Ascending aorta (tissue), 2 donors: ENCODE measurements at places on chromosomes 6 and 20.

DNA sequence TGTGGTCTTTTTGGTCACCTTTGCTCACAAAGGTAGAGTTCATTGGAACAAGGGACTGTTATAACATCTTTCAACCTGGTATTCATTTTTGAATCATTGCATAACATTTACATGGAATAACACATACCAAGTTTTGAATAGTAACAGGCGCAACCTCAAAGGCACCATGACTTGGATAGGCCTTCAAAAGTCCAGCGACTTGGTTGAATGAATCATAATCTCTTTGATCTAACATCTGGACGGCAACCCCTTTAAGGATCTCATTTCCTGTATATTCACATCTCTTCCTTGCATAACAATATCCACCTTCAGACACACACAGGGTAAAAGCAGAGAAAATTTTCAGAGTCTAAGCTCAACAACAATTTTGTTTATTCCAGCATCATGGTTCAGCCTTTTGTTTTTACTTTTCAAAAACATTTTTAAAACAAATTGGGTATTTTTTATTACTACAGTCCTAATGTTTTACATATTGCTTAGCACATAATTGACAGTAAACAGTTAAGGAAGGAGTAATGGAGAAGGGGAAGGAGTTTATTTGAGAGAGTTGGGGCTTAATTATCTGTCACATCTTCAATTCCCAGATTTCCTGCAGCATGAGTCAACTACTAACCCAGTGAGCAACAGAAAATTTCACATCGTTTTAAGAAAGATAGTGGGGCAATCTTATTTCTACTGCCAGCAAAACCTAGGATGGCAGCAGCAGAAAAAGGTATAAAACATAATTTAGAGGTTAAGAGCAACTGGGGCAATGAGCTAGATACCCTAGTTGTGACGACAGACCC, 41.8 kb upstream of the F13A1 start:
- no peak for DNase-seq

GRCh38 chr6:126107475-126108166, 121.3 kb downstream of the TRMT11 start:
- DNase-seq, result no peak

DNA sequence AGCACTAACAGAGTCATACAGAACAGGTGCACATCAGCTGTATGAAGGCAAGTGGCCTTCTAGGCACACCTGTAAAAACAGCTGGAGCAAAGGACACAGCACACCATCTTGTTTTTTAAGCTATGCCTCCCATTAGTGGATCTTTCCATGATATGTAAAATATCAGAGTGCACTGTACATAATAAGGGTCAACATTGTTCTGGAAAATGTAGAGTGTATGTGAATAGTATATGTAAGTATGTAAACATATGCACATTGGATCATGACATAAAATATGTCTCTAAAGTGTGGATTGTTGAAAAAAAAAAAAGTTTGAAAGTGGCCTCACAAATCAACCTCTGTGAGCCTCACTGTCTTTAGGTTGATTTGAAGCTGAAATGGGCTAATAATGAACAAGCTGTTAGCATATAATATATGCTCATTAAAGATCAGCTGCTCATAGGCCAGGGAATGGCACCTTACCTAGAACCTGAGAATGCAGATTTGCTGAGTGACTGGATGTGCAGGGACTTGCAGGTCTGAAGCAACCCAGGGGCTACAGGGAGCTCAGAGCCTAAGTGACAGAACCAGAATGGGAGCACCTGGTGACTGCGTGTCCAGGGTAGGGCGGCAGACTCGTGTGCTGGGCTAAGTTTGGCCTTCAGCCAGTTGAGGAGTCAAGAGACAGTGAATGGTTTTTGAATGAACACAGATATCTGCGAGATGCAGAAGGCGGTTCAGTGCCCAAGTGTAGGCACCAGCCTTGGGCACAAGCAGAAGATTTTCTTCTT, 198.6 kb downstream of the TMEM242 start:
- no peak for DNase-seq

- no peak for DNase-seq
These were observed 81.3 kb downstream of the AFDN start for GRCh38 chr6:167907837-167908681.

- no peak for DNase-seq
These were observed 22.8 kb upstream of the TAF4 start for GRCh38 chr20:62088258-62089127.

GRCh38 chr20:44720997-44721784, 6.0 kb downstream of the CCN5 start:
- no peak for DNase-seq

GRCh38 chr6:4059115-4059777, 19.7 kb downstream of the FAM217A start:
- DNase-seq, result no peak

GRCh38 chr20:50668326-50668725, 23.0 kb downstream of the RIPOR3 start:
- no peak for DNase-seq

- DNase-seq, result no peak
These were observed 6.2 kb downstream of the CTSA start for GRCh38 chr20:45897289-45897688.

GRCh38 chr6:139496654-139497344, 122.4 kb upstream of the CITED2 start:
- DNase-seq, result no peak

- DNase-seq, result no peak
These were observed 42.8 kb upstream of the PLCG1 start for GRCh38 chr20:41094353-41095055.

DNA sequence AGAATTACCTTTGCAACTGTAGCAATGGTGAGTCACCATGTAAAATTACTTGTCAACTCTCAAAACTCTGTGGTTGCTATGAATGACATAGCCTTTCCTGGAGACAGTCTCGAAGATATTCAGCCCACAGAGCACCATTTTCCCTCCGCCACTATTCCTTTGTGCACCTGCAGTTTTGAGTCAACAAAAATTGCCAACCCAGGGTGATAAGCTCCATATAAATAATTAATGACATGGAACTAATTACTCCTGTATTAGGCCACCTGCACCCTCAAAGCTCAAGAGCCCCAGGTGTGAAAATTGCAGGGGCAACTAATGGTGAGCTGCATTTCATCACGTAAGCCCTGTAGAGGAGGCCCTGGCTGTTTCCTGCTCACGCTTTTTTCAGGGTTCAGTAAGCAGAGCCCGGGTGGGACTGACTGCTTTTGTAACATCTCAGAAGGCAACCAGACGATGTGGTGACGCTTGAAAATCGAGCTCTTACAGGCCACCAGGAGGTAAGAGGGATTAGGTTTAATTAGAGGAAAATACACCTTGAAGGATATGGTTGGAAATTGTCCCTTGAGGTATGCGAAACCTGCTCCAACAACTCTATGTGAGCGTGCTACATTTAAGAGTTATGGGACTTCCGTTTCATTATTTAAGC, 70.8 kb downstream of the BMP2 start:
- DNase-seq, result no peak

- no peak for DNase-seq
These were observed 80.0 kb upstream of the EYA2 start for GRCh38 chr20:46814366-46815232.

- DNase-seq, result no peak
These were observed 149.5 kb upstream of the SLC22A16 start for GRCh38 chr6:110625883-110626282.

DNA sequence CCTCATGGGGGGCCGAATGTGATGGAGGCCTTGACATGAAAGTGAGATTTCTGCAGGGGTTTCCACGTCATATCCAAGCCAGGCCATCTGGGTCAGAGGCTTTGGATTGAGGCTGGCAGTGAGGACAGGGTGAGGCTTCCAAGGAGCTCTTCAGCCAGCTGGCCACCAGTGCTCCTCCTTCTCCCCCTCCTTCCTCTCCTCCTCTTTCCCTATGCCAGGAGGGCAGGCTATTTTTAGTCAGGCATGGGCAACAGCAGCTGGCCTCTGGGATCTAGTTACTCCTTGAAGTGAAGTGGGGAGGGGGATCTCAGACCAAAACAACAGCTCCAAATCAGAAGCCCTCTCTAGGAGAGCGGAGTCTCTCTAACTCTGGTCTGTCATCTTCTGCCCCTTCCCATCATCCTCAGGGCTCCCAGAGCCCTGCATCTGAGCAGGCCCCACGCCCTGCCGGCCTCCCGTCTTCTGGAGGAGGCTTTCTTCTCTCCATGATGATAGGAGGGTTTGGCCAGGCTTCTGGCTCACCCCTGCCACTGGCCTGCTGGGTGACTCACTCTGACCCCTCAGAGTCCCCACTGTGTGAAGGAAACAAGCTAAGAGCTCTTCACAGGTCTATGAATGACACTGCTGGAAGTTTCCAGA, 612 bp downstream of the TNNC2 start:
- peak; percentile 74 for DNase-seq

DNA sequence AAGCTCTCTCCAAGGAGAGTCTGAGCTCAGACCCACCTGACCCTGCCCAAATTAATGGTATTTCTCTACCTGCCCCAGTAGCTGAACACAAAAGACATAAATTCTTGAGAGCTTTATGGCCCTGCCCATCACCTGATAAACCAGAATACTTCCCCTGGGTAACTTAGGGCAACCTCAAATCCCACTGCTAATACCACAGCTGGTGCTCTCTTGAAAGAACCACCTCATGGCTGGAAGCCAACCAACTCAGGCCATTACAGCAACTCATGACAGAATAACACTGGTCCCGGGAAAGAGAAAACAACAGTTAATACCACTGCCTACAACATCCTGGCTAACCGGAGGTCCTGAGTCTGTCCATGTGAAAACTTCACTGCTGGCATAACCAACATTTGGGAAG, 328.6 kb downstream of the NKAIN2 start:
- DNase-seq, result no peak

DNA sequence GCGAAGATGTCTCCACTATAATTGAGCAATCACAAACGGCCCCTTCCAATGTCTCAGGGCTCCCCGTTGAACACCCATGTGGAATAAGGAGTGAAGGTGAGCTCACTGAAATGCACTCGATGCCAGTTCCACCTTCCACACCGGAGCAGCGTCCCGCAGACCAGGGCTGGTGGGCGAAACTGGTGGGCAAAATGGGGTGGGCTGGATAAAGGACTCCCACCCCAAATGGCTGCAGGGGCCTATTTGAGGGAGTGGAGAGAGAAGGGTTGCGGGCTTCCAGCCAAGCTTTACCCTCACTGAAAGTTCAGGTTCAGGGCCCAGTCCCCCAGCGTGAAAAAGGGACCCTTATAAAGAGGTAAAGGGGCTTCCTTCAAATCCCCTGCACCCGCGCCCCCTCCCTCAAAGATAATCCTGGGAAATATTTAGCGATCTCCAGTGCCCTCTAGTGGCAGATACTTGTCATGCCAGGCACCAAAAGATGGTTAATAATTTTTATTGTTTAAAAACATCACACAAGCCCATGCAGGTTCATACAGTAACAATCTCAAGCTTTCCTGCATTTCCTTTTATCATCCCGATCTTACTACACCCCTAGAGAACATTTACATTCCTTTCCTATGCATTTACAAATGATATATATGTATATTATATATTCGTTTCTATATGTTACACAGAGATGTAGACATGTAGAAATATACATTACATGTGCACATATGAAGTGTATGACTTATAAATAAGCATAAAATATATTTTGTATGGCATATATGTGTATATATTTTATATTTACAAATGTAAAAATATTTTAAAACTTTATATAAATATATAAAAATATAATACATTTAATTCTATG, 58.2 kb upstream of the NKX2-2 start:
- peak; percentile 50 for DNase-seq

DNA sequence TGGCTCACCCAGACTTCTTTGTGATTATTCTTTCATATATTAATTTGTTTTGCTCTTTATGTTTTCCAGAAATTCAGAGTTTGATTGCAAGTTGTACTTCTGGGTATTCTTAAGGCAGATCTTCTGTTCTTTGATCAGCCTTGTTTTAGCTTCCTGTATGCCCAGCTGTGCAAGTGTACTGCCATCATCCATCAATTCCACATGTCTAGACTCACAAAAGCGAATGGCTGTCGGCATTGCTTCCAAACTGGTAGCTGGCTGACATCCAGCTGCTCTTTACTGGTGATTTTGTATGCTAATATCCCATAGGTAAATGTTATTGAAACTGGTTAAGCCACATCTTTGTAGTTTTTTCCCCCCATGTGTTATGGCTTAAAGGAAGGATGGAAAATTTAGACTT, 1084.8 kb upstream of the CITED2 start:
- DNase-seq, result no peak

DNA sequence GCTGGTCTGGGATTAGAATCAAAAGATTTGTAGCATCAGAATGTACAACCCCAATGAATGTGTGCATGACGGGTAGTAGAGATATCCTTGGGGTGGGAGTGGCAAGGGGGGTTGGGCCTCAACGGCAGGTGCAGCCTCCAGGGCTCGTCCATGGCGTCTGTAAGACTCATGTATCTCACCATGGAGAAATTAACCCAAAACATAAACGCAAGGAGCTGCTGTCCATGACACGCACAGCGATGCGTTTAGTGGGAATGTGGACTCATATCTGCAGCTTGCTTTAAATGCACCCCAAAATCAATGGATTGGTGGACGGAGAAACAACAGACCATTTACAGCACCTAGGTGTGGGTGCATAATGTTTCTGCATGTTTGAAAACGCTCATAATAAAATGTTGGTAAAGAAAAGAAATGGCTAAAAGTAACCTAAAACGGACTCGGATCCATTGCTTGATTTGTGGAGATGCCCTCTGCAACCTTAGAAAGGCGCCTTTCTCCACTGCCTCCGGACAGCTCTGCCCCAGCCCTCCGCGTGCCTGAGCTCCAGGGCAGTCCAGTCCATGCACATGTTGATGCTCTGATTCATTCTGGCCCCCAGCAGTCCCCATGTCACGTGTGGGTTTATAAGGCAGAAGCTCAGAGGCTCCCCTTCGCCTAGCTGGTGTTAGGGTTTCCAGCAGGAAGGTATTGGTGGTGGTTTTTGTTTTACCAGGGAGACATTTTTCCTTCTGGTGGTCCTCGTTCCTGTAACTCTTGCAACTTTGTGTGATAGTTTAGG, 24.5 kb downstream of the PYGB start:
- peak; percentile 27 for DNase-seq

GRCh38 chr6:57267586-57268293, 45.6 kb upstream of the RAB23 start:
- peak; percentile 90 for DNase-seq

DNA sequence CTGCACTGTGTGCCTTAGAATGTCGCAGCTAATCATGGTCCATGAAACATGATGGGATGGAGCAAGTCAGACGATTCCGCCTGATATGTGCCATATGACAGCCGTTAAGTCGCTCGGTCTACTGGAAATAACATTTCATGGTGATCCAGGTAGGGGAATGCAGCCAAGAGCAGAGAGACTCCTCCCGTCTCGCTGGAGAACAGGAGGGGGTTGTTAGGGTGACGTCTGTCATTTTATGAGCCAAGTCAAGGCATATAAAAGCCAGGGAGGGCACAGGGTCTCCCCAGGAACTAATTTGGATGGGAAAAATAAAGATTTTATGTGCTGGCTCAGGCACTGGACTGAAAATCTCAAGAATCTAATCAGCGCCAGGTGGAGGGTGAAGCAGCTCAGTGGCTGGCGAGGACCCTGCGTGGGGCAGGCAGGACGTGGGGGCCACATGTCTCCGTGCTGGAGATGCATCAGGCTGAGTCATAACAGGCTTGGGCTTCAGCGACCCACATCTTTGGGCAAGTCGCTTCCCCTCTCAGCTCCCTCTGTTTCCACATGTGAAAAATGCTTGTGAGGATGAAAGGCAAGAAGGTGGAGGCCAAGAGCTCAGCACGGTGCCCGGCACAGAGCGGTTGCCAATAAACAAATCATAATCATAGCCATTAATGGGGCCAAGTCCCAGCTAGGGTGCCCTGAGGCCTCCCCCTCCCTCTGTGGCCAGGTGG, 234.6 kb downstream of the ANKRD60 start:
- no peak for DNase-seq
